Activated naive CD8-positive, alpha-beta T cell treated with anti-CD3 and anti-CD28 coated beads, Interleukin-2, amount 10 ng/mL, durations not matched to agents 7 days and 5 days (primary cell): ENCODE measurements at places on chromosomes 4 and X. TPM values are rescaled to one million over a fixed set of nuclear protein-coding genes. Genes with fewer than 3 reads are reported as not detected.

DNA sequence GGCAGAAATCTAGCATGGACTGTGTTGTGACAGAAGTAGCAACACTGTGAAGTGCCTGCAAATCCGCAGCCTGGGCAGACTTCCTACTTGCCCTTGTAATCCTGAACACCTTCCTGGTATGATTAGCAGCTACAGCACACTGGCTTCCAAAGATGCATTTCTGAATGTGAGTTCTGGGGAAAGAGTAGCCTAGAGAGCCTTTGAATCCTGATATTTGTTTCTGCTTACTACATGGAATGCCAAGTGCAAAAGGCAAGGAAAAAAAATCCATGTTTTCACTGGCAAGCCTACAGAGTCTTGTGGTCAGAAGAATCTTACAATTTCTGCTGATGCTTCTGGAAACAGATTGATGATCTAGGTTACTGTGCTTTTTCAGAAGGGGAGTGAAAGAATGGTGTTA is 223.7 kb downstream of the COL25A1 start:
- no peak overlapping the region for H3K4me3 ChIP-seq
- no peaks in the 10 kb centered on the region for H3K4me1 ChIP-seq
- DNase-seq: no peak
- no peak overlapping the region for H3K27ac ChIP-seq
- peaks cover 5% of the 10 kb centered on the region for H3K27me3 ChIP-seq
- no peaks in the 10 kb centered on the region for H3K36me3 ChIP-seq

- no peak for DNase-seq
- no peaks in the 10 kb centered on the region for H3K36me3 ChIP-seq
- H3K4me3 ChIP-seq: no peak overlapping the region
- H3K27ac ChIP-seq: no peak overlapping the region
Observed at GRCh38 chrX:107537815-107538214, 88.4 kb downstream of the FRMPD3 start.

DNA sequence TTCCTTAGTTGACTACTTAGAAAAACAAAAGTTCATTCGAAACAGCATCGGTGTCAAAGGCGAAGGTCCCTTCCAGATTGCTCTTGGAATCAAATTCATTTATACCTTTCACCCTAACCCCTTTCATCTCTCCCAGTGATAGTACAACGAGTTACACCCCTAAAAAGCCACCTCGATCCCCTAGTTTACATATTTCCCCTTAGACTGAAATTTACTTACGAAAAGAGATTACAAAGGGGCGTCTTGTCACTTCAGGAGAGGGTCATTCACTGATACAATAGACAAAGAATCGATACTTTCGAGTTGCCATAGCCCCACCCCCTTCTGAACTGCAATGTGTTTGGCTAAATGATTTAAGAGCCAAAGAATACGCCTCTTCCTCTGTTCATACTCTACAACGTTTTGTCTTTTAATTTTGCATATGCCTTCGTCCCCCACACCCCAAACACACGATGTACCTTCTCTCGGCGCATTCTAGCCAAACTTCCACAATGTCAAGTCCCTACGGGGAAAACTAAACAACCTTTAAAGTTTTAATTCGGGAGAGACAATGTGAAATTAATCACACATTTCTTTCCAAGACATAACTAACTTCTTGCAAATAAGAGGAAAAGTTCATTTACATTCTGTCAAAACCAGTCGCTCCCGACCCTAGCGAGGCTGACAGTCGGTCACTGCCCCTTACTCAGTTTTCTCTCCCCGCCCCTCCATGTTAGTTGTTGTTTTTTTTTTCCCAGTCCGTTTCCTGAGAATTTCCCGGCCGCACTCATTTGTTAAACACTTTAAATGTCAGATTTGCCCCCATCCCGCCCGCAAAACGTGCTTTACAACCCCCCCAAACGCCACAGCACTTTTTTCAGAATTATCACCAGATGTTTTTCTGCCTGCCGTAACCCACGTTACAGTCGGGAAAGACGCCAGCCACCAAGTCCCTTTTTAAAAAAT is 88.6 kb downstream of the HPRT1 start:
- H3K27me3 ChIP-seq: peaks cover 29% of the 10 kb centered on the region
- no peak for DNase-seq
- peak overlapping the region; percentile 94 for H3K27ac ChIP-seq
- H3K4me3 ChIP-seq: peak overlapping the region; percentile 94
- peaks cover 19% of the 10 kb centered on the region for H3K4me1 ChIP-seq

- no peak overlapping the region for H3K4me3 ChIP-seq
- no peaks in the 10 kb centered on the region for H3K27me3 ChIP-seq
- H3K4me1 ChIP-seq: no peaks in the 10 kb centered on the region
- H3K36me3 ChIP-seq: no peaks in the 10 kb centered on the region
- H3K27ac ChIP-seq: no peak overlapping the region
- no peak for DNase-seq
Observed at GRCh38 chr4:3671571-3672464, 94.4 kb upstream of the ADRA2C start.

GRCh38 chr4:37516057-37516775 is 170.0 kb downstream of the RELL1 start:
- H3K27ac ChIP-seq: no peak overlapping the region
- H3K4me1 ChIP-seq: no peaks in the 10 kb centered on the region
- no peaks in the 10 kb centered on the region for H3K36me3 ChIP-seq
- DNase-seq: no peak

- peaks cover 4% of the 10 kb centered on the region for H3K27me3 ChIP-seq
- no peak for DNase-seq
- no peak overlapping the region for H3K4me3 ChIP-seq
Observed at GRCh38 chr4:75834772-75835154, 67.5 kb downstream of the PPEF2 start.

DNA sequence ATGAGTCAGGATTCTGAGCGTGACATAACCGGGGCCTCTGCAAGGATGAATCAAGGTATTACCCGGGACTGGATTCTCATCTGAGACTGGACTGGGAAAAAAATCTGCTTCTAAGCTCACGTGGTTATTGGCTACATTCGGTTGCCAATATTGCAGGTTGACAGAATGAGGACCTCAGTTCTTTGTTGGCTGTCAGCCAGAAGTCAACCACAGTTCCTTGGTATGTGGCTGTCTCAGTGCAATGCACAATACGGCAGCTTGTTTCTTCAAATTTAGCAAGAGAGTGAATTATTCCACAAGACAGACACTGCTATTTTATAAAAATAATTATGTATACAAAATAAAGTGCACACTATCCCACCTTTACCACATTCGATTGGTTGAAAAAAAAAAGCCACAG is 424.2 kb downstream of the KLHL4 start:
- no peaks in the 10 kb centered on the region for H3K27me3 ChIP-seq
- H3K4me1 ChIP-seq: no peaks in the 10 kb centered on the region
- H3K4me3 ChIP-seq: no peak overlapping the region
- DNase-seq: no peak
- no peaks in the 10 kb centered on the region for H3K36me3 ChIP-seq
- H3K27ac ChIP-seq: no peak overlapping the region

DNA sequence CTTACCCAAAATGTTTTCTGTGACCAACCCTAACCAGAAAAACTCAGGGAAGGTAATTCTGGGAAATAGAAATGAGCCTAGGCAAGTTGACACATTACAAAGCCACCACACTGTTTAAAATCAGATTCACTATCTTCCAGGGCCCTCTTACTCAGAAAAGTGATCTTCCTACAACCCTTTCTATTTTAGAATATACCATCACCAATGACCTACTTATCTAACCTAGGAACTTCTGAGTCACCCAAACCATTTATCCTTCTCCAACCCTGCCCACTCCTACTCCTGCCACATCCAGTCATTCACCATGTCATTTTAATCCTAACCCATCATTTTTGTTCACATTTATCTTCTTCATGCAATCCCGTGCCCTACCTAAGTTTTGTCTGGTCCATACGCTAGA is 89.9 kb downstream of the FTHL17 start:
- DNase-seq: no peak
- no peaks in the 10 kb centered on the region for H3K36me3 ChIP-seq
- H3K4me3 ChIP-seq: no peak overlapping the region
- H3K4me1 ChIP-seq: peaks cover 3% of the 10 kb centered on the region
- no peak overlapping the region for H3K27ac ChIP-seq

NALF2 gene
- total RNA-seq: not detected

SUPT20HL1 gene
- total RNA-seq: not detected

GAGE2A gene
- not detected for total RNA-seq

TMEM150C gene
- total RNA-seq: not detected

KDM5C gene
- total RNA-seq: 97.8 TPM

MAGT1 gene
- total RNA-seq: 44.8 TPM

COL4A6 gene
- total RNA-seq: not detected

GPRIN3 gene
- total RNA-seq: 25.5 TPM

LANCL3 gene
- total RNA-seq: 0.39 TPM

FAM9B gene
- not detected for total RNA-seq
